ENCODE measurements at places on chromosomes 7 and 10. TPM values are rescaled to one million over a fixed set of nuclear protein-coding genes. Genes with fewer than 3 reads are reported as not detected.

DNA sequence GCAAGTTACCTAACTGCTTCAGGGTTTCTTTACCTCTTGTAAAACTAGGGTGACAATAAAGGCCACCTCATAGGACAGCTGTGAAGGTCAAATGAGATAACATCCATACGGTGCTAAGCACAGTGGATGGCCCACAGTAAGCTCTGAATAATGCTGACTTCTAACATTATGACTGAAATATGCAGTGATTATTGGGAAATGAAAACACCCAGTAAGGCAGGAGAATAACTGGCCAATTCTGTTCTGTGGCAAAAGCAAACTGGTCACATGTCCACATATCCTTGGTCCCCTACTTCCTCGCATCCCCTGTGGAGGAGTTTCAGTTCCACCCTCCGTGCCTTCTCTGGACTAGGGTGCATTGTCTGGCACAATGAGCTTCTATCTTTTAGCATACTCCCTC lies 1.4 kb downstream of the CUBN start:
- no peak overlapping the region for H3K4me3 ChIP-seq
- DNase-seq = no peak
- H3K27me3 ChIP-seq = no peaks in the 10 kb centered on the region
- H3K36me3 ChIP-seq = no peaks in the 10 kb centered on the region
- no peaks in the 10 kb centered on the region for H3K4me1 ChIP-seq
- no peak overlapping the region for H3K27ac ChIP-seq

The AOAH gene
- 7.1 TPM for total RNA-seq

- peaks cover 3% of the 10 kb centered on the region for H3K27me3 ChIP-seq
- H3K27ac ChIP-seq = no peak overlapping the region
- H3K36me3 ChIP-seq = peaks cover 2% of the 10 kb centered on the region
- no peaks in the 10 kb centered on the region for H3K4me1 ChIP-seq
- DNase-seq = no peak
Observed at GRCh38 chr10:105538874-105539273, 897.8 kb downstream of the SORCS3 start.

GRCh38 chr10:16812676-16813075 lies 4.5 kb downstream of the RSU1 start:
- no peak overlapping the region for H3K4me3 ChIP-seq
- H3K4me1 ChIP-seq = peaks cover 34% of the 10 kb centered on the region
- H3K27me3 ChIP-seq = peaks cover 4% of the 10 kb centered on the region

DNA sequence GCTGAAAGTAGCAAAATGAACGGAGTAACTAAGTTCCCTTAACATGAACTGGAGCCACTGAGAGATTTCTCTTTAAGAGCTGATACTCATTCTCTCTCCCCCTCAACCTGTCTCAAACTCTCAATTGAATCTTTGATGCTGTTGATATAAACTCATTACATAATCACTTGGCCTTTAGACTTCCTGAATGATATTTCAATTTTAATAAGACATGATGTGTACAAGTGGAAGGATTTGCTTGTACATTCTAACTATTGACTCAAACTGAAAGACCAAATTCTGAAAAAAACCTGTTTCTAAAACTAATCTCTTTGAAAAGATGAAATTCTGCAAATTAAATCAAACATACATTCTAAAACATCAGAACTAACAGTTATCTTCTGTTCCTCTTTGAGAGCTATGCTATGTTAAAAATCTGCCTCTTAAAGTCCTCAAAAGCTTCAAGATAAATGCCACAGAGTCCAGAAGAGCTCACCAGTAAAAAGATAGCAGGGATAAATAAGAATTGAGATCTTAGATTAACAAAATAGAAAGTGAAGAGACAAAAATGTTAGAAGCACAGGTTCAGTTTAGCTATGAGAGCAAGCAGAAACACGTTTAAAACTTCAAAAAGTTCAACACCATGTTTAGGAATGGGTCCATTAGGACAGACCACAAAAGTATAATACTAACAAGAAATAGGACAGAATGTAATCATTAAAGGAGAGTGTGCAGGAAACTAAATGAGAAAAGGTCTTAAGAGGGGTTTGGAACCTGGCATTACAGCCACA lies 46.1 kb downstream of the TNPO3 start:
- no peak for DNase-seq
- H3K4me1 ChIP-seq = peaks cover 46% of the 10 kb centered on the region
- no peaks in the 10 kb centered on the region for H3K27me3 ChIP-seq

DNA sequence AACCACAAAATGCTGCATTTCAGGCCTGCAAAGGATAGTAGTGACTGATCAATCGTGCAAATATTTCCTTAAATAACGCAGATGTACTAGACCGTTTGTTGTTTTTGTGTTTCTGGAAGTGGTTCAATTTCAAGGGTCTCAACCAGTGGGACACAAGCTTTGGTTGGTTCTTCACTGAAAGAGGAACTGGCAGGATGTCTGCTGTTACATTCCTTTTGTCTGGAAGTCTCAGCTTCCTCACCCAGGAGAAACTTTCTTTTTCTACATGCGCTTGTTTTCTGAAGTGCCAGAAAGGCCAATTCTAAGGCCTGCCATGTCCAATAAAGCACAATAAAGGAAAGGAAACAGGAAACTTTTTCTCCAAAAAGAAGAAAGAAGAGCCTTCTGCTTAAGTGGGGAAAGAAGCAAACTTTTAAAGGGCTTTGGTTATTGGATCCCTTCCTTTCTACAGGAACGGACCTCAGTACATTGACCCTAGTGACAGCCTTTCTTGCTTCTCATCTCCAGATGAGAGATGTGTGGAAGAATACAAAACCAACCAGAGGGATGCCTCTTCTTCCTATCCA lies 4.1 kb downstream of the DKK1 start:
- H3K4me1 ChIP-seq = peaks cover 5% of the 10 kb centered on the region
- H3K27ac ChIP-seq = no peak overlapping the region
- no peak for DNase-seq
- H3K36me3 ChIP-seq = no peaks in the 10 kb centered on the region
- H3K27me3 ChIP-seq = peaks cover 31% of the 10 kb centered on the region

The SUN3 gene
- 0.54 TPM for total RNA-seq

The TAS2R4 gene
- 0.28 TPM for total RNA-seq

DNA sequence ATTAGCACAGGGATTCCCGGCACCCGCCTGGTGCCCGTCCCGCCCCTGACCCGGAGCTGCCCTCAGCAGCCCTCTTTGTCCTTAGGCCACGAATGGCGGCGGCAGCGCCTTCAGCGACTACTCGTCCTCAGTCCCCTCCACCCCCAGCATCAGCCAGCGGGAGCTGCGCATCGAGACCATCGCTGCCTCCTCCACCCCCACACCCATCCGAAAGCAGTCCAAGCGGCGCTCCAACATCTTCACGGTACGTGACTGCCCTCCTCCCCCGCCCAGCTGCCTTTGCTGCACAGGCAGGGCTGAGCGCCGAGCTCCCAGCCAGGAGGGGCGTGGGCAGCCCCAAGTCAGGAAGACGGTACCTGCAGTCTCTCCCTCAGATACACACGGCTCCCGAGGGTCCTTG lies 33.6 kb downstream of the AGAP3 start:
- peaks cover 4% of the 10 kb centered on the region for H3K27me3 ChIP-seq
- no peak overlapping the region for H3K4me3 ChIP-seq
- peaks cover 9% of the 10 kb centered on the region for H3K36me3 ChIP-seq
- H3K27ac ChIP-seq = no peak overlapping the region
- peaks cover 3% of the 10 kb centered on the region for H3K4me1 ChIP-seq
- no peak for DNase-seq

- no peak overlapping the region for H3K27ac ChIP-seq
- DNase-seq = no peak
- H3K4me3 ChIP-seq = no peak overlapping the region
- H3K36me3 ChIP-seq = no peaks in the 10 kb centered on the region
- peaks cover 11% of the 10 kb centered on the region for H3K27me3 ChIP-seq
Observed at GRCh38 chr10:4316161-4316810, 509.7 kb upstream of the AKR1E2 start.

- H3K27ac ChIP-seq = no peak overlapping the region
- H3K36me3 ChIP-seq = peaks cover 2% of the 10 kb centered on the region
- DNase-seq = peak; percentile 18
- H3K4me3 ChIP-seq = no peak overlapping the region
Observed at GRCh38 chr7:150876817-150877526, 24.7 kb downstream of the AOC1 start.

DNA sequence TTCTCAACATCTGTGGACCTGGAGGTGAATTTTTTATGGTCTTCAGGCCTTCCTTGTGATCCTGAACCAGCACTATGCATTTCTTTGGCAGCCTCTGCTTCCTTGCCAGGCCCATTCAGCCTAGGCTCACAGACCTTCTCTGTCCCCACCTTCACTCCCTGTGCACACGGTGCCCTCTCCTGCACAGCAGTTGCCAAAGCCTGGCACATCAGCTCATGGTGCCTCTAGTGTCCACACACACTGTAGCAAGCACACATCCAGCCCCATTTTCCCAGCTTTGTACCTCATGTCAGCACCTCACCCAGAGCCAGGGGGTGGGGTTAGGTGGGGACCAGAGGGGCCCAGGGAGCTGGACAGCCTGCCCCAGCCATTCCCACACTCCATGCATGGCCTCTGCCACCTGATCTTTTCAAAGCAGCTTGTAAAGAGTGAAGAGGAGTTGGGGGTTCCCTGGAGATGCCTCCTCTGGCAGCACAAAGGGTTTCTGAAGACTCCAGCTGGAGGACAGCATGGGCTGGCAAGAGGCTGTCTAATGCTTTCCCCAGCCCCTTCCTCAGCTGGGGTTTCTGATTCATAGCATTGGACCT lies 57.9 kb upstream of the TMEM72 start:
- H3K4me3 ChIP-seq = no peak overlapping the region
- H3K27me3 ChIP-seq = no peaks in the 10 kb centered on the region
- H3K4me1 ChIP-seq = no peaks in the 10 kb centered on the region
- H3K36me3 ChIP-seq = no peaks in the 10 kb centered on the region
- no peak for DNase-seq

DNA sequence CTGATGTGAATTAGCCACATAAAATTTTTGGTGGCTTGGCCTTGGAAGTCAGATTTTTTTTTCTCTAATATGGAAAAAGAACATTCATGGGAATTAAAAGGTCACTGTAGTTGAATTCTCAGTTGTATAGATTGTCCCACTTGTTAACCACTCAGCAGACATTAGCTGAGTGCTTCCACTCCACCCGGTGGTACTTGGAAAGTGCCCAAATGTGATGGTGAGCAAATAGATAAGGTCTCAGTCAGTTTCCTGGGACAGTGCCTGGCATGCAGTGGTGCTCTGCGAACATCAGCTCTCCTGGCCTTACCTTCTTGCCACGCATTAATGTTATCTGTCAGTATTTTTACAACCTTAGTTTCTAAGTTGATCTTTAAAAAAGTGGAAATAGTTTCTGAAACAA lies 1.4 kb downstream of the ATP5F1C start:
- H3K4me3 ChIP-seq = no peak overlapping the region
- H3K27ac ChIP-seq = no peak overlapping the region
- H3K36me3 ChIP-seq = peaks cover 35% of the 10 kb centered on the region

DNA sequence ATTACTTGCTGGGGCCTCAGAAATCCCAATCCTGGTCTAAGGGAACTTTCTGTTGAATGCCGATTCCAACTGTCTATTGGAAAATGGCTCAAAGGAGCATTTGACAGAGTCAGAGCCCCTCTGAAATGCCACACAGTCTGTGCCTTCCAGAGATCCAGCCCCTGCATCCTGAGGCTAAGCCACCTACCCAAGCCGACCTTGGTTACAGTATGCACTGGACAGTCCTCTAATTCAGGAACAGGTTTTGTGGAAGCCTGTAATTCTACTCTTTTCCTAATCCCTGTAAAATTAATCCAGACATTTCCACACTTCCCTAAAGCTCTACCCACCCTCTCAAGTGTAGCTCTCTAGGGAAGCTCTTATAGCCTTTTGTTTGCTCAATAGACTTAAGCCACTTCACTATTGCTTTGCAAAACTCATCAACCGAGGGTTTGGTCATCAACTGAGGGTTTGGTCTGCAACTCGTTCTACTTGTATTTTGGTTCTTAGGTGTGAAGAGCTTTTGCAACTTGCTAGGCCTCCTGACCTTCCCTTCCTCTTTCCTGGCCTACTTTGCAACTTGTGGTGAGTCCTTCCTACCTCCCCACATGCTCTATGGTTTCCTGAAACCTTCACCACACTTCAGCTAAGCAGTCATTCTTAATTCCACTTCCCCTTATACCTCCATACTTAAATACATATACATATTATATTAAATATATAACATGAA lies 364.8 kb downstream of the SFMBT2 start:
- H3K27me3 ChIP-seq = no peaks in the 10 kb centered on the region
- no peak overlapping the region for H3K4me3 ChIP-seq
- no peak for DNase-seq
- peaks cover 5% of the 10 kb centered on the region for H3K4me1 ChIP-seq
- peaks cover 2% of the 10 kb centered on the region for H3K36me3 ChIP-seq

DNA sequence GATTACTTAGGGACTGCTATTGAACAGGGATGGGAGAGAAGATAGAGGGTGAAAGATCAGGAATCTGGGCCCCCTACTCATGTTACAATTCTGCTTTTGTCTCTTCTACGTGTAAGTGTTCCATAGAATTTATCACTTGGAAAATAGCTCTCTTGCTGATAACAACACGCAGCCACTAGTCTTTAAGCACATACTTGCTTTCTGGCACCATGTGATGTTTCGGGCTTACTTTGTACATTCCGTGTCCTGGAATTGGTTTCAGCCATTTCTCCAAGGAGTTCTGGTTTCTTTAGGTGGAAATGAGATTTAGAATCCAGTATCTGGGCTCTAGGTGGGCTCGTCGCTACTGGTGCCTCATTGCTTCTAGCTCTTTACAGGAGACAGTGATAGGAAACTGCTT lies 59.7 kb downstream of the TFAM start:
- H3K4me1 ChIP-seq = no peaks in the 10 kb centered on the region
- H3K36me3 ChIP-seq = no peaks in the 10 kb centered on the region
- H3K4me3 ChIP-seq = no peak overlapping the region
- peaks cover 8% of the 10 kb centered on the region for H3K27me3 ChIP-seq
- H3K27ac ChIP-seq = no peak overlapping the region

The ACSM6 gene
- not detected for total RNA-seq

- H3K4me3 ChIP-seq = no peak overlapping the region
- DNase-seq = no peak
- peaks cover 3% of the 10 kb centered on the region for H3K36me3 ChIP-seq
Observed at GRCh38 chr10:112721080-112721698, 228.9 kb upstream of the TCF7L2 start.

DNA sequence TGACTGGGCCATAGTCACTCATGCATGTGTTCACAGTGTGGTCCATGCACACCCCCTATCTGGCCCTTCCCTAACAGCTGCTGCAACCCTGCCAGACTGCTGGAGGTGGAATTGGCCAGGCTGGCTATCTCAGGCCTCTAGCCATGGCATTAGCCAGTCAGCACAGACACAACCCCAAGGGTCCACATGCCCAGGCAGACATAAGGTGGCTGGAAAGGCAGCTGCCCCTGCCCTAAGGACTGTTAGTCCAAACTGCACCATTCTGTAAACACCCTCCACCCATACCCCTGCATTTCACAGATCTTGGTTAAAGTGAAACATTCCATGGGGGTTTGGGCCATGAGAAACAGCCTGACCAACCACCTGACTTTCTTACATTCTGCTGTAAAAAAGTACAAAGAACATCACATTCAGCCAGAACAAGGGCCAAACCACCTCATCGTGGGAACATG lies 137.4 kb upstream of the KCNMA1 start:
- no peak overlapping the region for H3K4me3 ChIP-seq
- H3K36me3 ChIP-seq = no peaks in the 10 kb centered on the region
- no peaks in the 10 kb centered on the region for H3K4me1 ChIP-seq
- DNase-seq = no peak

The SLC18A2 gene
- not detected for total RNA-seq

Data from activated naive CD8-positive, alpha-beta T cell treated with anti-CD3 and anti-CD28 coated beads for 36 hours (primary cell).